Activated T-cell treated with anti-CD3 and anti-CD28 coated beads for 1 hour (primary cell): ENCODE measurements at places on chromosomes 2 and 18.

GRCh38 chr2:28653892-28654662 is 97.6 kb upstream of the PPP1CB start:
- no peak for DNase-seq

GRCh38 chr18:49460976-49461601 is 644 bp upstream of the DYM start:
- no peak for DNase-seq

DNA sequence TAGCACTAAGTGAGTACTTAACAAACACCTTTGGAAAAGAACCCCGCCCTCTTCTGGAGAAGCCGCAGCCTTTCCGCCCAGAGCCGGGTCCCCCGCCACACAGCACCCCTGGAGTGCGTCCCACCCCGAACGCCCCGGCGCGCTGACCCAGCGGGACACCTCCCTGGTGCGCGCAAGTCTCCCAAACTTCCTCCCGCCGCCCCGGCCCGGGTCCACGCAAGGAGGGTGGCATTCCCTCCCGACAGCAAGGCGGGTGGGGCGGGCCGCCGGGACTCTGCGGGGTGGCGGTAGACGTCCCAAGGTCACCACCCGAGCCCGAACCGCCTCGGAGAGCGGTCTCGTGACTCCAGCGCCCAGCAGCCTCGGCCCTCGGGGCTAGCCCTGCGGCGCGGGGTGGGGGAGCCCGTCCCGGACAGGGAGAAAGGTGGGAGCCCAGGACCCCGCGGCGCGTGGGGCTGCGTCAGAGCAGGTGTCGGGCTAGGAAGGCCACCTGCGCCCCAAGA is 598 bp downstream of the CCDC93 start:
- no peak for DNase-seq

DNA sequence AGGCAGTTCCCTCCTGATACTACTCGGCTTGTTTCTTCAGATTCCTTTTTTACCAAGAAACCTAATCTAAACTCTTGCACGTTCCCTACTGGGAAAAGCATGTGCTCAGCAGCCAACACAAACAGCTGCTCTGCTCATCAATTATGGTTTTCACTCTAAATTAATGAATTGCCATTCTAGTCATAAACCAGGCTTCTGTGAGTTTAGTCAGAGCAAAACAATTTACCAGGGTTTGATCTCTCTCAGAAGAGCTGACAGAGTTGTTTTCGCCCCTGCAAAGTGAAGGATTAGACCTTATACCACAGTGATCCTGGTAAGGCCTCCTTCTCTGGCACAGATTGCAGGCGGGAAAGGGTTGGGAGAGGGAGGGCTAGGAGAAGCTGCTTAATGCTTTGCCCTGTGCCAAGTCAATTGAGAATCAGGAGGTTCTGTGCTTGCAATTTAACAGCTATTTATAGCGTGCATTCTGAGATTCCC is 57.2 kb downstream of the REEP1 start:
- DNase-seq, result no peak
